Activated naive CD4-positive, alpha-beta T cell treated with anti-CD3 and anti-CD28 coated beads, Interleukin-2, amount 10 ng/mL, durations not matched to agents 5 hours and 36 hours (primary cell): ENCODE measurements at places on chromosomes 12 and 14. TPM values are rescaled to one million over a fixed set of nuclear protein-coding genes. Genes with fewer than 3 reads are reported as not detected.

The TDP1 gene
- total RNA-seq: 67.3 TPM

The EPYC gene
- total RNA-seq: not detected

The PIWIL1 gene
- not detected for total RNA-seq

The ADAM21 gene
- not detected for total RNA-seq

The POMT2 gene
- 13.1 TPM for total RNA-seq

The RNFT2 gene
- 11.2 TPM for total RNA-seq

The LHX5 gene
- not detected for total RNA-seq

The RTL1 gene
- not detected for total RNA-seq

The LTB4R gene
- 24.9 TPM for total RNA-seq

The TMCC3 gene
- total RNA-seq: 0.38 TPM

The SRRM4 gene
- total RNA-seq: not detected

The SERPINA9 gene
- not detected for total RNA-seq

The SCFD1 gene
- total RNA-seq: 67.0 TPM

The LRP1-AS gene
- total RNA-seq: not detected

The SYT10 gene
- not detected for total RNA-seq

The FOXG1 gene
- total RNA-seq: not detected

The PPM1H gene
- total RNA-seq: not detected

The PSMC6 gene
- 74.7 TPM for total RNA-seq

The TAS2R9 gene
- not detected for total RNA-seq

The FSCB gene
- not detected for total RNA-seq

The DPPA3 gene
- not detected for total RNA-seq

The OR4K13 gene
- total RNA-seq: not detected

The DEGS2 gene
- total RNA-seq: 0.58 TPM

The HOXC9 gene
- total RNA-seq: not detected

The HNF1A gene
- not detected for total RNA-seq

The KRT79 gene
- total RNA-seq: not detected

The MIP gene
- total RNA-seq: not detected

The G2E3 gene
- 32.3 TPM for total RNA-seq

The CHD8 gene
- total RNA-seq: 116 TPM
